ENCODE measurements at places on chromosomes 4 and X.

DNA sequence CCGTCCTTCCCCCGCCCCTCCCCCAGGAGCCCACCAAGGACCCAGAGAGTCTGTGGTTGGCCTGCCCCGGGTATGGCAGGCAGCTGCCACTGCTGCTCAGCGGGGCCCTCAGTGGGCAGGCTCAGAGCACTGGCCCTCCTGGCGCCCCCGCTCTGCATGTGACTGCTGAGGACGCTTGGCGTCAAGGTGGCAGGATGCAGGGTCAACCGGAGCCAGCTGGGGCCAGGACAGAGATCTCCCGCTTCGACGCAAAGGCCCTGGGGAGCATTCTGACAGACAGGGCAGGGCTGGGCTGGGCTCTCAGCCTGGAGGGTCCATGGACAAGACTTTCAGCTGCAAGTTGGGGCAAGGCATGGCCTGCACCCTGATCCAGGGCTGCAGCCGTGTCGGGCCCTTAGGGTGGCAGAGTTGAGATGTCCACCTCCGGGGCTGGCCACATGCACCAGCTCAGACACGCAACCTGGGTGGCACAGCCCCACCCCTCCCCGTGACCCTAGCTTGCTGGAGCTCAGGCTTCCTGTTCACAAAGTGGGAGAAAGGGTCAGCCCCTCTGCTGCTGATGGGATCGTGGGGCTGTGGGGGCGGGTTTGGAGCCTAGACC, 30.3 kb downstream of the LRPAP1 start:
- DNase-seq: no peak

DNA sequence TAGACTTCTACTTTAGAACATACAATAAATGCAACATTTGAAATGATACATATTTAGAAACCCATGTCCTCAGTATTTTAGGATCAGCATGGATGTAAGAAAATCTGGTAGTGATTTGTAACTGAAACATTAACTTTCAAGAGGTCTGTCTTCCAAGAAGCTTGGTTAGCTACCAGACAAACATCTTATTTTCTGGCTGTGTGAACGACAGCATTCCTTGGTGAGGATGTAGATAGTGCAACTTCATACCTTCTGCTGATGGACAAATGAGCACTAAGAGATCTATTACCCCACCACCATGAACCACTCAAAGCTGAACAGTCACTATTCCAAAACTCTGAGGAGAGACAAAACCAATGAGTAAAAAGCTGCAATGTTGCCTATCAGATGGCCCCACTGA, 212.7 kb downstream of the FBXW7 start:
- DNase-seq: no peak

GRCh38 chr4:87848622-87849351, 16.0 kb downstream of the MEPE start:
- peak; percentile 39 for DNase-seq

- no peak for DNase-seq
Measured at GRCh38 chrX:8683687-8684086, 48.2 kb downstream of the ANOS1 start.

- DNase-seq: no peak
Measured at GRCh38 chrX:17788439-17788838, 51.1 kb downstream of the SCML1 start.

- no peak for DNase-seq
Measured at GRCh38 chr4:175927121-175927520, 115.1 kb upstream of the GPM6A start.

Measured in left renal cortex interstitium (tissue), 4 donors.